Heart left ventricle (tissue), 16 donors: ENCODE measurements at places on chromosomes 12 and 14.
A peak's percentile ranks its signal among the peaks of the same experiment; 100 is the strongest.

DNA sequence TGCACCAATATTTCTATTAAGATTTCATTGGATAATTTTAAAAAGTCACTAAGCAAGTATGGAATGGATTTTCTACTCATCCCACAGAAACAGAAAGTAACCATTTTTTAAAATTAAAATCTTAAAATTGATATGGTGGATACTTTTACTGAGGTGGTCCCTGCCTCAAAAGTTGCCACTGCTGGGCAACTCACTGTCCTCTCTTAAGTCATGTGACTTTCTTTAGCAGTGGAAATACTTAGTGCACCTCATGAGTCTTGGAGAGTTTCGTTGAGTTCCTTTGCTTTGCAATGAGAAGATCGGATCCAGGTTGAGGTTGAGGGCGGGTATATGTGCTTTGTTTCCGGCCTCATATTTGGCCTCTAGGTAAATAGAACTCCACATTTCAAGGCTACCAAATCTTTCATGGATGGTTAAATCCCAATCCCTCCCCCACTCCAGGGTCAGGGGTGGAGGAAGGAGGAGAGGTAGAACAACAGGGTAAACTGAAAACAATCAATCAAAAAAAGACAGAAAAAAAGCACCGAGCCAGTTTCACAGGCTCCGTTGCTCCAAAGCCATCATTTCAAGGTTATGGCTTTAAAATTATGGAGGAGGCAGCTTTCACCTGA, 39.5 kb upstream of the DUSP6 start:
- no peak for DNase-seq
- H3K27me3 ChIP-seq: no peaks in the 10 kb centered on the region
- no peak overlapping the region for H3K4me3 ChIP-seq
- no peak overlapping the region for H3K27ac ChIP-seq

GRCh38 chr14:56659964-56660551, 80.5 kb downstream of the TMEM260 start:
- no peak overlapping the region for H3K4me3 ChIP-seq
- H3K36me3 ChIP-seq: no peaks in the 10 kb centered on the region
- H3K27me3 ChIP-seq: no peaks in the 10 kb centered on the region
- H3K4me1 ChIP-seq: peaks cover 5% of the 10 kb centered on the region
- H3K27ac ChIP-seq: no peak overlapping the region

GRCh38 chr12:8913702-8914032, 642 bp upstream of the PHC1 start:
- peak overlapping the region; percentile 85 for H3K4me3 ChIP-seq
- no peaks in the 10 kb centered on the region for H3K27me3 ChIP-seq
- no peak for DNase-seq
- peaks cover 9% of the 10 kb centered on the region for H3K36me3 ChIP-seq
- H3K27ac ChIP-seq: peak overlapping the region; percentile 92

DNA sequence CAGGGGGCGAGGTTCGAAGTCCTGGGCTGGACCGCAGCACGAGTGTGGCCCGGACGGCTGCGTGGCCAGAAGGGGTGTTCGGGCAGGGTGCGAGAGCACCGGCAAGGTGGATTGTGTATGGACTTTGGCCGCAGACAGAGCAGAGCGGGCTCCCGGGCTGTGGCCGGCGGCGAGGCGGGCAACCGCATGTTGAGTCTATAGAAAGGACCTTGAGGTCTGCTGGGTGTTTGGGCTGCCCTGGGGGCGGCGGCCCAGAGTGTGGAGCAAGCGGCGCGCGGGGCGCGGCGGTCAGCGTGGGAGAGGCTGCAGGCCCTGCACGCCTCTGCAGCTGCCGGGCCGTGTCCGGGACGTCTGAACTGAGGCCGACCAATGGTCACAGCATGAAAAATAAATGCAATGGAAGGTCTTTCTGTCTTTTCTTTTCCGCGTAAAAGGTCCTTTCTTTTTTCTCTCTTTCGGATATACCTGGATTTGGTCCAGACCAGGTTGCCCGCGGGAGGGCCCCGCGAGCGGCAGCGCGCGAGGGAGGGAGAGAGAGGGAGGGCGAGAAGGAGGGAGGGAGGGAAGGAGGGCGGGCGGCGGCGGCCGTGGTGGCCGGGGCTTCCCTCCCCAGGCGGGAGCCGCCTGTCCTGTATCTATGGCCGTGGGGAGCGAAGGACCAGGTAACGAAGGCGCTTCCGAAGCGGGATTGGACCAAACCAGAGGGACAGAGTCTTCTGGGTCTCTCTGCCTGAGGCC, 5.5 kb upstream of the HOXC9 start:
- H3K4me1 ChIP-seq: peaks cover 16% of the 10 kb centered on the region
- H3K4me3 ChIP-seq: peak overlapping the region; percentile 5
- no peak for DNase-seq
- H3K27me3 ChIP-seq: peaks cover 85% of the 10 kb centered on the region

GRCh38 chr12:71335151-71335962, 104.2 kb upstream of the LGR5 start:
- no peaks in the 10 kb centered on the region for H3K36me3 ChIP-seq
- no peak overlapping the region for H3K27ac ChIP-seq
- DNase-seq: no peak
- H3K4me3 ChIP-seq: no peak overlapping the region
- no peaks in the 10 kb centered on the region for H3K4me1 ChIP-seq
- no peaks in the 10 kb centered on the region for H3K27me3 ChIP-seq
